ENCODE measurements at places on chromosomes 11 and 22.

GRCh38 chr11:82776377-82776776 is 42.7 kb upstream of the FAM181B start:
- DNase-seq = peak; percentile 55

- no peak for DNase-seq
These were observed 4.5 kb downstream of the KCNQ1OT1 start for GRCh38 chr11:2694995-2695939.

DNA sequence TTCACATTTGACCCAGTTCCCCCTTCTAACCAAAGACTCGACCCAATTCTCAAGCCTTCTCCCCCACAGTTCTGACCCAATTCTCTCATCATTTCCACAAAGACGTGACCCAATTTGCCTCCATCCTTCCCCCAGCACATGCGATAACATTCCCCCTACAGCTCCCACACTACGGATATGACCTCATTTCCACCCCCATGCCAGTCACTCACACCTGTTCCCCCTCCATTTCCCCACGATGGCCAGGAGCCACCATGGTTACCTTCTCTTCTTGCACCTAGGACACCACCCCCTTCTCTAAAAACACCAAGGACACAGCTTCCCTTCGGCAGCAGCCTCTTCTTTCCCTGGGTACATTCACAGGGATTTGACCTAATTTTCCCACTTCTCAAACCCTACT is 25.1 kb downstream of the CACNG2 start:
- no peak for DNase-seq

DNA sequence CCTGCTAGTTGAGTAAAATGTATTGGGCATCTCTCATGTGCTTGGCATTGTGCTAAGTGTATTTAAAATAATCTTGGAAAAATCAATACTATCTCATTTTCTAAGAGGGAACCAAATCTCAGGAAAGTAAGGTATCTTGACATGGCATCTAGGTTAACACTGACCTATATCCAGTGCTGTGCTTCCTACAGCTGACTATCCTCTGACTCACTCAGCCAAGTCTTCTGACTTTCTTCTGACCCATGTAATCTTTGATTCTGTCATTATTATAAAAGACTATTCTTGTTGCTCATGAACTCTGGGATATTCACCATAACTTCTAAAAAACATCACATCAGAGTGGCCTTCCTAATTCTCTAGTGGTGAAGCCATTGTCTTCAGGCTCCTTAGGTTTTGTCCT is 304.1 kb upstream of the TENM4 start:
- peak; percentile 57 for DNase-seq

GRCh38 chr11:30453705-30454104 is 130.8 kb downstream of the ARL14EP start:
- no peak for DNase-seq

DNA sequence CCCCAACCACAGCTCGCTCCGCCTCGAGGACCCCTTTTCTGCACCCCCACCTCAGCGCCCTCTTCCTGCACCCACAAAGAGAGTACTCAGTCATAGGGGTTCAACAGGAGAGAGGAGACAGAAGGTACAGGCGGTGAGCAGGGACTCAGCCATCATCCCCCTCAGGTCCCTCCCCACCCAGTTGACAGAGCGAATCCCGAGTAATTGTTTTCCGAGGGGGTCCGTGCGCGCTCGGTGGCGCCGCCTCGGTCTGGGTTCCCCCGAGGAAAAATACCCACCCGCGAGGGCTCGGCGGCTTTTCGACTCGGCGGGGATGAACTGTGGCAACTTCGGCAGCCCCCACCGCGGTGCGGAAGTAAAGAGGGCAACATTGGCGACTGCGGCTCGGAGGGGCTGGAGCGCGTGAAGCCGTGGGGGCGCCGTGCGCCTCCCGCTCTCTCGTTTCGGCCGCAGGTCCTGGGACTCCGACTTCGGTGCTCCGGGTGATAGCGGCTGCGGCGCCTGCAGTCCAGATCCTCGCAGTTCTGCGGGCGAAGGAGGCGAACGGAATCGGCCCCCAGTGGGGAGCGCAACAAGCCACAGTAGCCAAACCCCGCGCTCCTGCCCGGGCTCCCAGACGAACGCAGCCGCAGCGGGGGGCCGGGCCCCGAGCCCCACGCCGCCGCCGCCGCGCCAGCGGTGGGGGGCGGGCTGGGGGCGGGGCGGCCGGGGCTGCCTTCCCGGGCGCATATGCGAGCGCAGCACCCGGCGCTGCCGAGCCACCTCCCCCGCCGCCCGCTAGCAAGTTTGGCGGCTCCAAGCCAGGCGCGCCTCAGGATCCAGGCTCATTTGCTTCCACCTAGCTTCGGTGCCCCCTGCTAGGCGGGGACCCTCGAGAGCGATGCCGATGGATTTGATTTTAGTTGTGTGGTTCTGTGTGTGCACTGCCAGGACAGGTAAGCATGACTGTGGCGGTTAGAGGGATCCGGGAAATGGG is at the start of gene NELL1:
Gene NELL1, plus strand, starts transcription at position 743 of the 976 bp plus-strand sequence.
- peak; percentile 14 for DNase-seq

- DNase-seq = no peak
These were observed 107.1 kb downstream of the GAB2 start for GRCh38 chr11:78310500-78310909.

- DNase-seq = peak; percentile 49
These were observed 172.9 kb upstream of the DDI1 start for GRCh38 chr11:103863497-103863896.

- DNase-seq = peak; percentile 81
These were observed 3.0 kb upstream of the RFPL3 start for GRCh38 chr22:32354360-32355351.

- DNase-seq = peak; percentile 54
These were observed 79.0 kb downstream of the AASDHPPT start for GRCh38 chr11:106156290-106156937.

DNA sequence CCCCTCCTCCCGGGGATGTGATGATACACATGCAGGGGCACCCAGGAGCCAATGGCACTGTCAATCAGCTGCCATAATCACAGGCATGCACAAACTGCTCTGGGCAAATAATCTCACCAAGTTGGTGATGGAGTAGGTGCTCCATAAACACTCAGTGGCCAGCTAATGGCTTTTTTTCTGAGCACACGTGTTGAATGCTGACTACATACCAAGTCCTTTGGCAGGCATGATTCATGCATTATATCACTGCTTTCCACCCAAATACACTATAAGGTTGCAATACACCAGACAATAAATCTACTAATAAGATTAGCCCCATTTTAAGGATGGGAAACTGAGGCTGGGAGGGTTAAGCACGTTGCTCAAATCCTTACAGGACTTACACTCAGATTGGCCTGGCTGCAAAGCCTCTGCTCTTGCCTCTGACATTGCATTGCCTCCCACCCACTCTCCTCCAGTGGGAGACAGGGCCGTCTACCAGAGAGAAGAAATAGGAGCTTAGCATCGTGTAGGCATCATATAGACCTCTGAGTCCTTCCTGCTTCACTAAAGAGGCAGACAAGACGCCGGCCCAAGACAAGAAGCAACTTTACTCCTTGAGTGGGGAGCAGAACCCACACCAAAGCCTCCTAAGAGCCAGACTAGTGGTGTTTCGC is 32.7 kb upstream of the ACCSL start:
- DNase-seq = no peak
